Activated CD4-positive, alpha-beta T cell treated with anti-CD3 and anti-CD28 coated beads for 1 hour (primary cell): ENCODE measurements at places on chromosomes 3 and 15.

DNA sequence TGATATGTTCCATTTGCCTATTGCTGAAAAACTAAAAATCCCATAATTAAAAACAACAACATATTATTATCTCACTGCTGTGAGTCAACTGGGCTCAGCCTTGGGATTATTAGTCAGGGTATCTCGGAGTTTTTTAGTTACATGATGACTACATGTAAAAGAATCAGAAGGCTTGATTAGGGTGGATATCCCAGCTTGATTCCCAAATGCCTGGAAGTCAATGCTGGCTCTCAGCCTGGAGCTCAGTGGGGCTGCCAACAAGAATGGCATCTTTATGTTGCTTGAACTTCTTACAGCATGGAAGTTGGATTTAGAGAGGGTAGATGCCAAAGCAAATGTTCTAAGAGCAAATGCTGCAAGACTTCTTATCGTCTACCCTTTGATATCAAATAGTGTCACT, 278.5 kb downstream of the PLOD2 start:
- DNase-seq, result no peak

GRCh38 chr3:50334339-50335075, 6.1 kb downstream of the RASSF1 start:
- no peak for DNase-seq

GRCh38 chr15:83842281-83842680, 188.4 kb downstream of the ADAMTSL3 start:
- DNase-seq, result no peak

DNA sequence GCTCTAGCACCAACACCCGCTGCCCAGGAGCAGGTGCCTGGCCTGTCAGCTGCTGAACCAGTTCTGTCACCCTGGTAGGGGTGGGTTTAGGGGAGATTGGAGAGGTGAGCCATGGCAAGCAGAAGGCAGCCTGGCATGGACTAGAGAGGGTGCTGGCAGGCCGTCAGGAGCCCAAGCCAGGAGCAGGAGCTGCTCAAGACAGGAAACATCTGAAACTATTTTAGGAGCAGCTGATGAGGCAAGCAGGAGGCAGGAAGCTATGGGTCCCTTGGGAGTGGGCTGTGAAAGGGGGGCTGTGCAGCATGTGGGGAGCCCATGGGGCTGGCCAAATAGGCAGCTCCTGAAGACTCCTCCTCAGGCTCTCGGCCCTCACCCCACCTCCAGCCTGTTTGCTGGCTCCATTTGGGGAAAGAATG, 2.3 kb downstream of the INKA1 start:
- DNase-seq, result no peak

DNA sequence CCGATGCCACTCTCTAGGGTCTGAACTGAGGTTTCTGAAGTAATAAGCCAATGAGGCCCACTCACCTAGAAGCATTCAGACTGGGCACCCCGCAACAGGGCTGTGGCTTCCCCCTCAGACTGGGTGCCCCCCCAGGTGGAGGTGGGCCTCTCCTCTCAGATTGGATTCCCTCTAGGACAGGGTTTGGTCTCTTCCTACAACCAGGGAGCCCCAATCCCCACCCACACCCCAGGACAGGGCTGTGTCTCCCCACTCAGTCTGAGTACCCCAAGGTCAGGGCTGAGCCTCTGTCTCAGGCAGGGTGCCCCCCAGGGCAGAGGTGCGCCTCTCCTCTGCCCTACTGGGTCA, 27.7 kb downstream of the PTH1R start:
- no peak for DNase-seq

DNA sequence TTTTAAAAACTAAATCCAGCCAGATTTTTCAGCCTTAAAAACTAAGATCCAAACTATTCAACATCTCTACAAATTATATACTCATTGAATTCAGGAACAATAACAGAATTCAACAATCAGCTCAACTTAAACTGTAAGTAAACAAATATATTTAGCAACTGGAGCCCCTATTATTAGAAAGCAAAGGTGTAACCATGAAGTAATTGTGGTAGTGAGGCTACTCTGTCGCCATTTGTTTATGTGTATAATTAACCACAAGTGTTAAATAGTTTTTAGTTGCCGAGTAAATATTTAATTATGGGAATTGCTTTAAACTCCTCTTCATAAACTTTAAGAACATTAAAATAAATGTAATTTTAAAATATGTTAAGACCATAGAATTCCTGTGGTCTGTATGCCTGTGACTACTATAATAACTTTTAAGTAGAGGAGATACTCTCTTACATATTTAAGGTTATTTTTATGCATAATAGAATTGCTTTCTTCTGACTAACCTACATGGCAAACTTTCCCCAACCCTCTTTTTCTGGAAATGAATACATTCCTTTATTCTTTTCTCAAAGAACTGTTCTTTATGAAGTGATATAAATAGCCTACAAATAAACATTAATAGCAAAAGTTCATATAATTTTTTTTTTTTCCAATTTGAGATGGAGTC, 51.2 kb downstream of the MFN1 start:
- no peak for DNase-seq

DNA sequence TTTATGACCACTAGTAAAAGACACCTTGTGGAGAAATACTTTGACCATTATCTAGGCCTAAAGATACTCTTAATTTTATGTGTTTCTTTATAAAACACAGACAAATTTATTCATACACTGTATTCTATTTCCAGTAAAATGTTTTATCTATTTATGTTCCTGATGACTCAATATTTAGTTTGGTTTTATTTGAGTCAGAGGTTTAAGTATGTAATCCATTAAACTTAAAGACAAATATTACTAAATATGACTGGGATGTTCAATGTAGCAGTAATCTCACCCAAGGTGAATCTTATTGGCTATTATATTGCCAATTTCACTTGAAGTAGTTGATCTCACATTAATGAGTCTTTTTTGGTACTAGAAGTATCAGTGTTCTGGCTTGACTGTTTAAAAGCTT, 799.7 kb downstream of the CADM2 start:
- DNase-seq, result no peak

DNA sequence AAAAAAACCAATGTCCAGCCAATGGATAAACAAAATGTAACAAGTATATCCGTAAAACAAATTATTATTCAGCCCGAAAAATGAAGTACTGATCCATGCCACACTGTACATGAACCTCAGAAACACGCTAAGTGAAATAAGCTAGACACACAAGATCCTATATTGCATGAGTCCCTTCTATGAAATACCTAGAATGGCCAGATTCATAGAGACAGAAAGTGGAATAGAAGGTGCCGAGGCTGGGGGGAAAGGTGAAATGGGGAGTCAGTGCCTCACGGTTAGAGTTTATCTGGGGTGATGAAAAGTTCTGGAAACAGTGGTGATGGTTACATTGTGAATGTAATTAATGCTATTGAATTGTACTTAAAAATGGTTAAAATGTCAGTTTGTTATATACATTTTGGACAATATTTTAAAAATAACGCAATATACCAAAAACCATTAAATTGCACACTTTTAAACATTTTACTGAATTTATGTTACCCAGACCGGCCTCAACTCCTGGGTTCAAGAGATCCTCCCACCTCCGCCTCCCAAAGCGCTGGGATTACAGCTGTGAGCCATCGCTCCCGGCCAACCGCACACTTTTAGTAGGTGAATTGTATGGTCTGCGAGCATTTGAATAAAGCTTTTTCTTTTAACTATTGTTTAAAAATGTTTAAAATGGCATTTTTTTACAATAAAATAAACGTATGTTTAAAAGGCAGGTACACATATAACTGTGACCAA, 2.1 kb downstream of the RNF168 start:
- DNase-seq, result no peak

- no peak for DNase-seq
These were observed 66.7 kb downstream of the FILIP1L start for GRCh38 chr3:100047455-100048141.

DNA sequence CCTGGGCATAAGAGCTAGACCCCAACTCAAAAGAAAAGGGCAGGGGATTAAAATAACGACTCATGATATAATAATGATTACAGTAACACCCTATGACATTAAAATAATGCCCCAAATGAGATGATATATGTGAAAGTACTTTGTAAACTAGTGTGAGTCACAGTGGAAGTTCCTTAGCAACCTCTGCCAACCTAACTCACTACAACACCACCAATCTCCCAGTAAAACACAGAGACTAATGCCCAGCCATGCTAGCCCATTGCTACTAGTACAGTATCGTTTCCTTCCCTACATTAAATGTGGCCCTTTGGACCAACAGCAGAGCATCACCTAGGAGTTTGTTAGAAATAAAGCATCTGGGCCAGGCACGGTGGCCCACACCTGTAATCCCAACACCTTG, 11.2 kb upstream of the ADAMTS7 start:
- no peak for DNase-seq

GRCh38 chr3:189635339-189635738, 4.2 kb downstream of the TP63 start:
- DNase-seq, result no peak

- no peak for DNase-seq
These were observed 196.4 kb downstream of the VGLL3 start for GRCh38 chr3:86794361-86795065.

DNA sequence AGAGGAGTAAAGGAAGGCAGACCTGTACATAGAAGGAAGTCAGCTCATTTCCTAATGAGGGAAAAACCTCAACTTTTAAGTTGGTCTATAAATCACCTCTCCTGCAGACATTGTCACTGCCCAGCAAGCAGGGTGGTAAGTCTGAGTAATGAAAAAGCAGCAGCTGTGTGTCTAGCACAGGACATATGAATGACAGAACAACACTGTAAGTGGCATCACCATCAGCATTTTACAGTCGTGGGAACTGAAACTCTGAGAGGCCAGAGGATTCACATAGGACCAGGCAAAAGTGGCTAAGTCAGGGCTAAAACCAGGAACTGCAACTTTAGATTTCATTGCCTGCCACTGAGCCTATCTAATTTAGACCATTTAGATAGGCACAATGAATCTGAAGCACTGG, 235.6 kb downstream of the CLSTN2 start:
- no peak for DNase-seq

- DNase-seq, result no peak
These were observed 178.9 kb downstream of the KCNMB2 start for GRCh38 chr3:178714925-178715832.

GRCh38 chr15:99096894-99097426, 7.9 kb upstream of the SYNM start:
- DNase-seq, result no peak

DNA sequence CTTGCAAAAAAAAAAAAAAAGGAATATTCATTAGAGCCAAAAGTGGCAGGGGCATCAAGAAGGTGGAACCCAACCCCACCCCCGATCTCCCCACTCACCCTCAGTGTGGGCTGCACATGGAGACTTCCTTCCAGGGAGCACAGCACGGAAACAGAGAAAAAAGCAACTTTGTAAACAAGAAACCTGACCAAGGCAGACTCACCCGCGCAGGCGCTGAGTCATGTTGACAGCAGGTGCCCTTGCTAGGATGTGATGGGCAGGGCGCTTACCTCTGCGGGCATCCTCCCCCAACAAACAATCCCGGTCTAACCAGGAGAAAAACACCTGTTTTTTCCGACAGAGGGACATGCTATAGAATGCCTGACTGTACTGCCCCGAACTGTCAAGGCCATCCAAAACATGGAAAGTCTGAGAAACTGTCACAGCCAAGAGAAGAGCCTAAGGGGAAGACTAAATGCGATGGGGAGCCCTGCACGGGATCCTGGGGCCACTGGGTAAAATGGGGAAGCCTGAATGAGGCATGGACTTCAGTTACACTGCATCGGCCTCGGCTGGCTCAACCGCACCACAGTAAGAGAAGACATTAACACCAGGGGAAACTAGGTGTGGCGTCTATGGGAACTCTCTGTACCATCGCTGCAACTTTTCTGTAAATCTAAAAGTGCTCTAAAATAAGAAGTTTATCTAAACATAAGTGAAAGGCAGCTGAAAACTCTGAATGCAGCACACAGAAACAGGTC, 66.7 kb upstream of the GATA2 start:
- no peak for DNase-seq

GRCh38 chr15:93036951-93037819, 51.8 kb downstream of the RGMA start:
- DNase-seq, result no peak

DNA sequence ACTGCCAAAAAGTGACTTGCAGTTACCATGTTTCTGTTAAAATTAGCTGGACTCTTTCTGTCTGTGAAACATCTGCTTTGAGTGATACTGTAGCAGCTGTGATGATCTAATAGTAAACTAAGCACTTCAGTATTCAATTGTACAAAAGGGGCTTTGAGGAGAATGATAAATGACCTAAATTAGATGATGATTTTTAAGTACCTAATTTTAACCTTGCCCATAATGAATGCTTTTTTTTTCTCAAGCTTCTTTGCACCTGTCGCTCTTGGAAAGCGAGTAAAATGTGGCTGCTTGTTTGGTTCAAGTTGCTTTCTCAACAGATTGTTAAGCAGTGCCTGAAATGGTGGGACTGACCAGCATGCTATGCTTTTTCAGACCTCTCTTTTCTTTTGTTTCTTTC, 752.3 kb downstream of the EPHA3 start:
- DNase-seq, result no peak

GRCh38 chr3:146052791-146053310, 108.1 kb downstream of the PLOD2 start:
- DNase-seq, result no peak

GRCh38 chr3:138271189-138271794, 58.4 kb downstream of the NME9 start:
- no peak for DNase-seq

- DNase-seq, result no peak
These were observed 11.2 kb upstream of the DCAF1 start for GRCh38 chr3:51510996-51511395.

GRCh38 chr3:78287085-78287484, 1247.2 kb downstream of the ROBO2 start:
- DNase-seq, result no peak

- DNase-seq, result no peak
These were observed 17.3 kb downstream of the SUCNR1 start for GRCh38 chr3:151890721-151891141.

GRCh38 chr15:35725353-35725752, 179.4 kb upstream of the DPH6 start:
- DNase-seq, result no peak

DNA sequence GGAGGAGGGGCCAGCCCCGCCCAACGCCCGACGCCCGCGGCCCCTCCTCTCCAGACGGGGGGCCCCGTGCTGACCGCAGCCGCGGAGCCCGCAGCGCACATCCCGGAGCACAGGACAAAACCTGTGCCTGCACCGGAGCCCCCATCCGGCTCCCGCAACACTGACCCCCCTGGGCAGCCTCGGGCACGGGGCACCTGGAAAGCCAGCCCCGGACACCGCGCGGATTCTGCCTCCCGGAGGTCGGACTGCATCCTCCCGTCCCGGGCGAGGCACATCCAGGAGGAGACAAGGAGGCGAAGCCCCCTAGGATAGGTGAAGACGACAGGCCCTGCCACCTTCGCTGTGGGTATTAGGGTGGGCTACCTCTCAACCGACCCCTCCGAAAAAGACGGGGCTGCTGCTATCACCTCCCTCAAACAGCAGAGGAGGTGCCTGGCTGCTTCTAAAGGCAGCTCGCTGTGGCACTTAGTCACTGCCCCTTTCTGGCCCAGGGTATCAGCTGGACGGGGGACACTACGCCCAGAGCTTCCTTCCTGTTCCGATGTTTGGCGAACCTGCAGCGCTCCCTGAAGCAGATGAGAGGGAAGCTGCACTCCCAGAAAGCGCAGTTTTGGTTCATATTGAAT, 10.6 kb downstream of the XXYLT1 start:
- no peak for DNase-seq
